ENCODE measurements at places on chromosomes 2 and 18.

DNA sequence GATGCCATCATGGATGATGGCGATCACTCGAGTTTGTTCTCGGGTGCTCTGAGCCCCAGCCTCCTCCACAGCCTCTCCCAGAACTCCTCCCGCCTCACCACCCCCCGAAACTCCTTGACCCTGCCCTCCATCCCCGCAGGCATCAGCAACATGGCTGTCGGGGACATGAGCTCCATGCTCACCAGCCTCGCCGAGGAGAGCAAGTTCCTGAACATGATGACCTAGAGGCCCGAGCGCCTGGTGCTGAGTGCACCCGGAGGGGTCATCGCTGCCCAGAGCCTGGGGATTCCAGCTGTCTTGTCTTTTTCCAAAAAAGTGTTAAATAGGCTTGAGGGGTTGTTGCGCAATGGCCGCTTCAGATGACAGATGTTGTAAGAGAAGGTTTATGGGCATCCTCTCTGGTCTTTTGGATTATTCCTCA, 254.8 kb downstream of the GLI2 start:
- DNase-seq: no peak

DNA sequence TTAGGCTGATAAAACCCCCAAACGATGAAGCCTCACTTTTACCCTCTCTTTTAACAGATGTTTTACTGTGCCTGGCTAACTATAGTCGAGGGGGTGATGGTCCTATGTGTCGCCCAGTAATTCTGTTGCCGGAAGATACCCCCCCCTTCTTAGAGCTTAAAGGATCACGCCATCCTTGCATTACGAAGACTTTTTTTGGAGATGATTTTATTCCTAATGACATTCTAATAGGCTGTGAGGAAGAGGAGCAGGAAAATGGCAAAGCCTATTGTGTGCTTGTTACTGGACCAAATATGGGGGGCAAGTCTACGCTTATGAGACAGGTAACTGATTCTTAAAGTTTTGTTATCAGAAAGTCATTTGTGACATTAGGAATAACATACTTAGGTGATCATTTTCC, 20.4 kb downstream of the MSH6 start:
- no peak for DNase-seq

DNA sequence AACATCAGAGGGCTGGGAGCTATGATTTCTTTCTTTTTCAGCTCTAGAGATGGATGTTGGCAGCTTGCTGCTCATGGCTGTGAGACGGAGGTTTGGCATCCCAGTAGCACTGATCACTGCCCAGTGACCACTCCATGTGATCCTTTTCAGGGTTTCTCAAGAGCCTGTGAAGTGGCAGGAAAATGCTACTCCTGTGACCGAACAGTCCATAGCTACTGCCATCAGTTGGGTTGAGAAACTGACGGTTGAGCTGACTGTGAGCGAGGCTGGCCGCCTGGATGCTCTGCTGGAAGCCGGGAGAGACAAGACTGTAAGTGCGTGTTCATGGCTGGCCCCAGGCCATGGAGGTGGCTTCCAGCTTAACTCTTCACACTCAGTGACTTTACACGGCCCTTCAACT, 34.2 kb downstream of the VWA3B start:
- no peak for DNase-seq

- no peak for DNase-seq
Measured at GRCh38 chr18:23203891-23204432, 68.7 kb downstream of the CABLES1 start.

DNA sequence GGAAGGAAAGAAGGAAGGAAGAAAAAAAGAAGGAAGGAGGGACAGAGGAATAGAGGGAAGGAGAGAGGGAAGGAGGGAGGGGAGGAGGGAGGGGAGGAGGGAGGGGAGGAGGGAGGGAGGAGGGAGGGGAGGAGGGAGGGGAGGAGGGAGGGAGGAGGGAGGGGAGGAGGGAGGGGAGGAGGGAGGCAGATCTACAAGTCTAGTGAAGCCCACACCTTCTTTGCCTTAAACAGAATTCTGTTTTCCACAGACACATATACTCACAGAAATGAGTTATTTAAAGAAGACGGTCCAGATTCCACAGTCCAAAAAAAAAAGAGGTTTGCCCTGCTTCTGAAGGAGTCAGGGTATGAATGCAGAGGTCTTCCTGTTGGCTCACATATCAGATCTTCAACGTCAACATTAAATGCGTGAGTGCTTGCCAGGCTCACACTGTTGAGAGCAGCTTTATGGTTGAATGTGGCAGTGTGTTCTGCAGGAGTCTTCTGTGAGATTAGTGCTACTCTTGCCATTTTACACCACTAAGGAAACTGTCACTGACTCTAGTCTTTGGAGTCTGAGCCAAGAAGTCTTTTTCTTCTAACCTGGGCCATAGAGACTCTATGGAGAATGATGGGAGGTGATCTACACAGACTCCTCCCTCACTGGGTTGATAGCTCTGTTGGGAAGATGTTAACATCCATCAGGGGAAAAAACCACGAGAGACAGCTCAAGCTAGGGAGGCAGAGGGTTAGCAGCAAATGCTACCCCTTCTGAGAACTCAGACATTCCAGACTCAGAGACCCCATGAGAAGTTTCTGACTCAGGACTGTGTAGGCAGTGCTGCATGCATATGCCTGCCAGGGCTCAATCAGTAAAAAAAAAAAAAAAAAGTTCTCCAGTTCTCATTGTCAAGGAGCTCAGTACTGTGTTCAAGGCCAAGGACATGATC, 23.3 kb downstream of the PAX8 start:
- DNase-seq: no peak

GRCh38 chr2:150607390-150607811, 119.9 kb upstream of the RND3 start:
- no peak for DNase-seq

GRCh38 chr2:239038773-239039478, 191.0 kb downstream of the TWIST2 start:
- no peak for DNase-seq

GRCh38 chr2:183866666-183867065, 731.7 kb upstream of the ZNF804A start:
- DNase-seq: no peak

GRCh38 chr2:98245491-98245890, 100.8 kb upstream of the CNGA3 start:
- no peak for DNase-seq

DNA sequence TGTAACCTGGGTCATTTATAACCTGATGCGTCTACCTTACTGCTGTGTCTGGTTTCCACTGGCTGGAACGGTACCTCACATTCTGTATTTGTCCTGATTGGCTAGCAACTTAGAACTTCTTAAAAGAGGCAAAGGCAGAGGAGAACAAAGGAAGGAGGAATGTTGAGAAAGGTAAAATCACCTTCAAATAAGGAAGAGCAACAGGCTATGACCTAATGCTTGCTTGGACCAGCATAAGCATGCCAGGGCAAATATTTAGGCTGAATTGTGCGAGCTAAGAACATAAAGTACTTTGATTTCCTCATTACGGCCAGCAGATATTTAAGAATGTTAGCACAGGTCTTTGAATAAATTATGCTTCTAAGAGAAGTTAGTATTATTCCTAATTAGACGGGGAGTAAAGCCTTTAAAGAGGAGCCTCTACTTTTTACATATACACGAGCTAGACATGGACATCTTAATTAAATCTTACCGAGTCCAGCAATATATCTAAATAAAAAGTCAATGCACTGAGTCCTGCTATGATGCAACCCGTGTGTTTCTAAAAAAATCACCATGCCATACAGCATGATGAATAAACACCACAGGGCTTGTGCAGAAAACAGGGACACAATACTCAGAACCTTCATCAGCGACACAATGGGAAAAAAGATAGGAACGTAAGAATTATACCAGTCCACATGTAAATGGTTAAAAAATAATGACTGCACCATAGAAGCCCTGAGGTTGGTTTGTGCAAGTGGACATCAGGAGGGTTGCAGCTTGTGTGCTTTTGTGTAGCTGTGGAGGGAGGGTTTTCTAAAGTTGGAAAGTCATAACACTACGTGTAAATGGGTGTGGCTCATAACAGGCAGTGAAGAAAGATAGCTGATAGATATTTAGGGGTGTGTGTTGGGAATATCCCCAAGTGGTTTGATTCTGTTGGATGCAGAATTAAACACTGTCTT, 14.2 kb downstream of the SEPTIN2 start:
- no peak for DNase-seq

DNA sequence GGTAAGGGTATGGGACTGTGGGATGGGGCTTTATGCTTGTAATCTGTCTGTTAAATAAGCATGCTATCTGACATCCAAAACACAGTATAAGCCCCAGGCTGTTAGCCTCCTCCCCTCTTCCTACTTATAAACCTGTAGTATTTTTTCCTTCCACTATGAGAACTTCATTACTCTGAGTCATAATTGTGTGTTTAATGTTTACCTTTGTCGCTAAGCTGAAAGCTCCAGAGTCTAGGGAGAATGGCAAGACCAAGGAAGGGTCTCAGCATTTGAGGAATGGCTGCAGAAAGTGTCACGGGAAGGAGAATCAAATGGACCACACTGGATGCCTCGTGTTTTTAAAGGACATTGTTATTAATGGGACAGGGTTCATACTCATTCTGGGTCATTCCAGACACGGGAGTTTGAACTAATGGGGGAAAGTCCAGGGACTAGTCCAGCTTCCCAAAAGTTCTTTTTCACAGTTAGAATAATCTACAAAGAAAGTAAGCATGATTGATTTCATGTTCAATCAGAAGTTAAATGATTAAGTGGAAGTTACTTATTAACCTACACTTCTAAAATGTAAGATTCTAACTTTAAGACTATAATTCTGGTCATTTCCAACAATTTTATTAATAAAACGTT, 292.2 kb downstream of the AFF3 start:
- DNase-seq: no peak

GRCh38 chr18:62986490-62986889, 271.1 kb downstream of the PHLPP1 start:
- no peak for DNase-seq

GRCh38 chr2:166373951-166374350, 1.8 kb downstream of the SCN9A start:
- peak; percentile 61 for DNase-seq

DNA sequence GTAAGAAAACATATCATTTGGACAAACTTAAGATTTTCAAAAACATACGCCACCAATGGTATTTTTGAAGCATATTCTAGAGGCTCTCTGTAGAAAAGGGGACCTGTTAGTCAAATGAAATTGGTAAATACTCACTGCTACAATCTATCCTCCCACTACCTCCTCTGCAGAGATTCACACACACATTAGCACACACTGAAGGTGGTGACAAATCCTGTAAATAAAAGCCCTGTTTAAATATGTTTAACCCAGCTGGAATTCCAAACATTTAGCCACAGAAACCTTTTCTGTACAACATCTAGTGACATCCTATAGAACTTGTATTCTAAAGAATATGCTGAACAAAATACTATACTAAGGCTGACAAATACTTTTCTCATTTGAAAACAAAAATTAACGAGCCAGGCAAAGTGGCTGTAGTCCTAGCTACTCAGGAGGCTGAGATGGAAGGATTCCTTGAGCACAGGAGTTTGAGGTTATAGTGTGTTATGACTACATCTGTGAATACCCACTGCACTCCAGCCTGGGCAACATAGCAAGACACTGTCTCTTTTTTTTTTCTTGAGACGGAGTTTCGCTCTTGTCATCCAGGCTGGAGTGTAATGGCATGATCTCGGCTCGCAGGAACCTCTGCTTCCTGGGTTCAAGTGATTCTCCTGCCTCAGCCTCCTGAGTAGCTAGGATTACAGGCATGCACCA, 25.9 kb downstream of the ALS2 start:
- DNase-seq: no peak

DNA sequence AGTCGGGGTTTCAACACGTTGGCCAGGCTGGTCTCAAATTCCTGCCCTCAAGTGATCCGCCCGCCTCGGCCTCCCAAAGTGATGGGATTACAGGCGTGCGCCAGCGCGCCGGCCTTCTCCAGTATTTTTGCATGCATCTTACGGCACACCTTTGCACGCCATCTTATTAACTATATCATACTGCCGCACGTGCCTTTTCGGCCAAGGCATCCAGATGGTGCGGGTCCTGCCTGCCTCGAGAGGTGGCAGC, 765 bp upstream of the ING5 start:
- DNase-seq: no peak

DNA sequence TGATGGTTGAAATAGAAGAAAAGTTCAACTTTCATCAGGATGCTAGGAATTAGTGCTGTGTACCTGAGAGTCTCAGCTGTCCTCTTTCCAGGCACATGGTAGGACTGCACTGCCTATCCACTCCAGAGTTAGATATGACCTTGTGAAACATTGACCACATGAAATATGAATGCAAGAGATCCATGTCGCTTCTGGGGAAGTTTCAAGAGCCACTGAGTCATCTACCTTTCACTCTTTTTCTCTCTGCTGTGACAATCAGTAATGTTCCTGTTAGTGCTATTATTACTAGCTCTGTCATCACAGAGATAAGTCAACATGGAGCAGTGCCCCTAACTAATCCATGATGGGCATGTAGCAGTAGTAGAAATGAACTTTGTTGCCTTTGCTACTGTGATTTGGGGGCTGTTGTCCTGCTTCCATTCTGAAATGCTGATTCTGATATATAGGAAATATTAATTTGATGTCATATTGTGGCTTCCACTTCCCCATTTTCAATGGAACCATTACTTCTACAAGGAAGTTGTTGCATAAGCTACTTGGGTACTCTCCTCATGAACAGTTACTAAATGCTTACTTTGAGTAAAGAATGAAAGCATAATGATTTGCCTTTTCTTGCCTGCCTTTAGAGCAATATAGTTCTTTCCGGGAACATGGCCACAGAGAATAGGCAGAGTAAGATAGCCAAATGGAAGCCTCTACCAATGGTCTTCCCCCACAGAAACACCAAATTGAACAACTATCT, 192.8 kb upstream of the ZNF521 start:
- no peak for DNase-seq

DNA sequence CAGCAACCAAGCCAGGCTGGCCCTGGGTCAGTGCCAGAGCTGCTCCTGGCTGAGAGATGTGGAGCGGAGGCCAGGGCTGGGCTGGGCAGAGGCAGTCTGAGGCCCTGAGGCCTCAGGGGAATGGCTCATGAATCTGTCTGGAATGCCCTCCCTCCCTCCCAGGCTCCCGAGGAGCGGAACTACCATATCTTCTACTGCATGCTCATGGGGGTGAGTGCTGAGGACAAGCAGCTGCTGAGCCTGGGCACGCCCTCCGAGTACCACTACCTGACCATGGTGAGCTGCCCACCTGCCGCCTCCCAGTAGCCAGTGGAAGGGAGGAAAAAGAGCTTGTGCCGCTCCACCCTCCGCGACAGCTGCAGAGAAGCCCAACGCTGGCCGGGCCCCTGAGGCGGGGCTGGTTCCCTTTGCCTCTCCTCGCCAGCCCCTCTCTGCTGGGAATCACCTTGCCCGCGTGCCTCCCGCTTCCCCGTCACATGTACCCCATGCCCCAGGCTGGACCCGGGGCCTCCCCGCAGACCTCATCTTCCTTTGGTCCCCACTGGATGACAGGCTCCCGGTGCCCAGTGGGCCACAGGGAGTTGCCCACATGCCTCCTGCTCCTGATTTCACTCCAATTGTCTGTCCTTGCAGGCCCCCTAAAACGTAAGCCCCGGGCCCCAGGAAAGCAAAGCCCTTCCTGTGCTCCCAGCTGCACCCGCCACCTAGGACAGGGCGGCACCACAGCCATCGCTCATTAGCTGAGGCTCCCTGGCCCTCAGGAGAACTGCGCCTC, 41.1 kb downstream of the MYO7B start:
- peak; percentile 62 for DNase-seq

All from fibroblast of the conjunctiva (primary cell).